Stimulated activated CD4-positive, alpha-beta T cell treated with anti-CD3 and anti-CD28 coated beads, Interleukin-1b, Interleukin-23, amount 100 ng/mL, for 1 hour (primary cell): ENCODE measurements at places on chromosomes 2 and 18.

DNA sequence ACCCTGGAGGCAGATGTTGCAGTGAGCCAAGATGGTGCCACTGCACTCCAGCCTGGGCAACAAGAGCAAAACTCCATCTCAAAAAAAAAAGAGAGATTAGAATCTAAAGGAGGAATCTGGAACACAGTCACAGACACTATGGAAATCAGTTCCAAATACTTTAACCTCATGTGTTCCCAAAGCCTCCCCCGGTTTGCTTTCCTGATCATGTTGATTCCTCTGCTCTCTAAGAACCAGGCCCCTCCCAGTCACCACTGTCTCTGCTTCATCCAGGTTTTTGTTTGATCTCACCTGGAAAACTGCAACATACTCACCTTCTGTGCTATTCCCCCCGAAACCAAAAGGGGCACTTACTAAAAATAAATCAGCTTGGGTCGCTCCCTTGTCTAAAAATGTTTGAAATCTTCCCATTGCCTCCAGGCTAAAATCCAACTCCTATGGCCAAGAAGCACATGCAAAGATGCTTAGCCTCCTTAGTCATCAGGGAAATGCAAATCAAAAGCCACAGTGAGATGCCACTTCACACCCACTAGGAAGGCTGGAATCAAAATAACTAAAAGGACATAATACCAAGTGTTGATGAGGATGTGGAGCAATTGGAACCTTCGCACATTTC is 6.2 kb upstream of the NEU2 start:
- DNase-seq: no peak

- no peak for DNase-seq
Observed at GRCh38 chr2:217370391-217370790, 510.5 kb upstream of the TNP1 start.

- peak; percentile 53 for DNase-seq
Observed at GRCh38 chr2:223837287-223838061, at the start of gene AP1S3. Gene AP1S3 (minus strand): TSS chr2:223837582. CDS start chr2:223837450, 132 bp downstream.

- no peak for DNase-seq
Observed at GRCh38 chr2:231934441-231935206, 8.4 kb upstream of the NPPC start.

GRCh38 chr18:40470723-40471122 is 1484.3 kb upstream of the PIK3C3 start:
- DNase-seq: no peak

- DNase-seq: no peak
Observed at GRCh38 chr2:105518897-105519296, 120.0 kb upstream of the FHL2 start.

GRCh38 chr2:105770149-105770548 is 25.4 kb downstream of the NCK2 start:
- no peak for DNase-seq

- no peak for DNase-seq
Observed at GRCh38 chr2:121907928-121908327, 152.5 kb downstream of the TSN start.

DNA sequence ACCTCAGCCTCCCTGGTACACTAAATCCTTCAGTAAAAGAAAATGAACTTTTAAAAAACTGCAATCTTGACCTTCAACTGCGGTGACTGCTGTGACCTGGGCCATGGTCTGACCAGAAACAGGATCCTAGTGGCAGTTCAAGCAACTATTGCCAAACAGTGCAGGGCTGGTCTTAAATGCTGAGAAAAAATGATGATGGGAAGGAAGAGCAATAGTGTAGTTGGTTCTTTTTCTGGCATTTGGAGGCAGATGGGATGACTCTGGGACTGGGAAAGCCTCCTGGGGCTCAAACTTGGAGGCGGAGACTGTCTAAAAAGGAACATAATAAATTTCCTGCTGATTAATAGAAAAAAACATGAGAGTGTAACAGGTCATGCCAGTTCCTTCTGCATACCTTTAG is 45.4 kb downstream of the CHN1 start:
- DNase-seq: no peak

- DNase-seq: no peak
Observed at GRCh38 chr2:169365029-169365480, 2.7 kb upstream of the LRP2 start.

- DNase-seq: no peak
Observed at GRCh38 chr2:177675825-177676224, 283.3 kb downstream of the AGPS start.

- no peak for DNase-seq
Observed at GRCh38 chr2:234459401-234460009, 37.4 kb downstream of the ARL4C start.

DNA sequence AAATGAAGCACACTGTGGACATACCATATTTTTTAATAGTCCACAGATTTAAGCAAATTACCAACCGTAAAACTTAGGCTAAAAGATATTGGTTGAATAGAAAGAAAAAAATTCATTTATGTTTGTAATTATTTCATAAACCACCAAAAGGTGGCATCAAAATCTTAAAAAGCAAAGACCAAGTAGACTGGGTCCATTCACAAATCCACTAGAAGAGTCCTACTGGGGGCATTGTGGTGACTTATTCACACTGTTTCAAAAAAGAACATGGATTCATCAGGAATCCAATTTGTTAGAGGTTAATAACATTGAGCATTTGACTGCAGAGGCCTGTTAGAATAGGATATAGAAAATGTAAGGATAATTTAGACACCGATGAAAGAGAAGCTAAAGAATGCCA is 194.9 kb upstream of the KYNU start:
- no peak for DNase-seq

DNA sequence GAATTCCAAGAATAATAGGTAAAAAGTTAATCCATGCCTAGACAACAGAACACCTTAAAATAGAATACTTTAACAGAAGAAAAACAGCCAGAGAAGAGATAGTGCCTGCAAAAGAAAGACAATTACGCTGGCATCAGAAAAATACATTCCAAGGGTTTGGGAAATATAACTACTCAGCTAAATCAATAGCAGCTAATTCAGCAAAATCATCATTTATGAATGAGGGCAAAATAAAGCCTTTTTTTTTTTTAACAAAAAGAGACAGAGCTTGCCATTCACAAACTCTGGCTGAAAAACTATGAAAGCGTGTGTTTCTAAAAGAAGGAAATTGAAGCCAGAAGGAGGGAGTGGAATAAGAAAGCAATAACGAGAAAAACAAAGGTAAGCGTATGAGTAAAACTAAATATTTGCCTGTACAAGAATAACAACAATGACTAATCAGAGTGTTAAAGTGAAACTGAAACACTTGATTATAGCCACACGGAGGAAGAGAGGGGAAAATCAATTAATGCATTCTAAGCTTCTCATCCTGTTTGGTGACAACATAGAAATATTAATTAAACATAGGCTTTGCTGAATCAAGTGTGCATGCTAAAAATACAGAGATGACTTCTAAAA is 90.2 kb downstream of the EHD3 start:
- DNase-seq: no peak

- DNase-seq: no peak
Observed at GRCh38 chr2:5976531-5977065, 284.4 kb downstream of the SOX11 start.

GRCh38 chr18:66461344-66461743 is 142.5 kb downstream of the CDH19 start:
- no peak for DNase-seq

DNA sequence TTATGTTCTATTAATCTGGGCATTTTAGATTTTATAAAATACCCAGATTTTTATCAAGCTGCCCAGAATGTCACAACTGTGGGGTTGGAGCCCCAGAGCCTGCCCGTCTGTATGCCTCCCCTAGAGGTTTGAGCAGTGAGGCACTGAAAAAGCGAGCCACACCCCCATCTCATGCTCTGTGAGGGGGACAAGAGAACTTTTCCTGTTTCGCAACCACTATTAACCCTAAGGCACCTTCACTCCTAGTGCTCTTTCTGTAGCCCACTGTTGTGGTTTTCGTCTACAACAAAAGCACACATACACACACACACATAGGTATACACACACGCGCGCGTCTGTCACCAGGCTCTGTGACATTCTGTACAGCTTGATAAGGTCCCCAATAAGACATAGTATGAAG is 38.0 kb downstream of the DCDC2C start:
- DNase-seq: no peak

DNA sequence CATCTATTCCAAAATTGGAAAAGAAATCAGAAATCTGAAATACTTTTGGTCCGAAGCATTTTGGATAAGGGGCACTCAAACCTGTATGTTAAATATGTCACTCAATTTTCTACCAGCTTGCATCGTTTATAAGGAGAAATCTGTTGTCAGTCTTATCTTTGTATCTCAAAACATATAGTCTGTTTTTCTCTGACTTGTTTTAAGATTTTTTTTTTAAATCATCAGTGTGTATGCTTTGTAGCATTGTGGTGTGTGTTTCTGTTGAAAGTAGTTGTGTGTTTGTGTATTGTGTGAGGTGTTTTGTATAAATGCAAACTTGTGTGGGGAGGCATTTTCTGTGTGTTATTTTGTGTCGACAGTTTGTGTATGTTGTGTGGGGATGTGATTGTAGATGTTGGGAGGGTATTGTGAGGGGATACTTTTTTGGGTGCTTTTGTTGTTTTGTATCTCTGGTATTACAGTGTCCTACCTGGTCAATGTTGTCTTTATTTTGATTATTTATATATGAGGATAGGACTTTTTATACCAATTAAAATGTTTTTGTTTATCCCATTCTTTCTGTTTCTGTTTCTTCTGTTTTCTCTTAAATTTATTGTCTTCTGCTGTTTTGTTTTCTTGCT is 30.9 kb downstream of the SMCHD1 start:
- DNase-seq: no peak

DNA sequence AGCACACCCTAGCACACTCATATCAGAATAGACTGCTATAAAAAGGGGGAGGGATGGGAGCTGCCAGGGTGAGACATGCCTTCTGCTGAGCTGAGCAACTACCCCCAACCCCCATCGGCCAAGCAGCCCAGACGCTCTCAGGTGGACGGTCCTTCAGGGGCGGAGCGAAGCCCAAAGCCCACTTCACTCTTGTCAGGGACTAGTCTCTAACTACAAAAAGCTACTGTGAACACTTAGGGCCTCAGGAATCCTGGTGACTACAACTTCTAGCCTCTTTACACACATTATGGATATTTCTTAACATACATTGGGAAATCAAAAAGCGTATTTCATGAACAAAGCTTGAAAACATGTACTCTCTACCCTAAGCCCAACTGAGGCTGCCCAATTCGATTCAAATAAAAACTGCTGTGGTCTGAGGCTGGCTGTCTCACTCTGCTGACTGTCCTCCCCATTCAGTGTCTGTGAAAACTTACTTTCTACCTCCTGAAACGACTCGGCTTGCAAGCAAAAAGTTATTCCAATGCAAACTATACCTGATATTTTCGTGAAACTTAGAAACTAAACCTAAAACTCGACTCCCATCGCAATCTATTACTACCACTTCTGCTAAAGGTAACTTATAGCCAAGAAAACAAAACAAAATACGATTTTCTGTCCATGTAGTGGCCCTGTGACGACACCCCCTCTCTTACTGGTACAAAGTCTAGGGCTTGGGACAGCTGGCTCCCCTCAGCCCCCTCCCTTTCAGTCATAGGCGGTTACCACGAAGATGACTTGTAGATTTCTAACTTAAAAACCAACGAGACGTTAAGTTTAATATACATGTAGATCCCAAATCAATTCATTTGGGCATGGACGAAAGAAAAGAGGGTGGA is 1.2 kb downstream of the SERTAD2 start:
- no peak for DNase-seq

DNA sequence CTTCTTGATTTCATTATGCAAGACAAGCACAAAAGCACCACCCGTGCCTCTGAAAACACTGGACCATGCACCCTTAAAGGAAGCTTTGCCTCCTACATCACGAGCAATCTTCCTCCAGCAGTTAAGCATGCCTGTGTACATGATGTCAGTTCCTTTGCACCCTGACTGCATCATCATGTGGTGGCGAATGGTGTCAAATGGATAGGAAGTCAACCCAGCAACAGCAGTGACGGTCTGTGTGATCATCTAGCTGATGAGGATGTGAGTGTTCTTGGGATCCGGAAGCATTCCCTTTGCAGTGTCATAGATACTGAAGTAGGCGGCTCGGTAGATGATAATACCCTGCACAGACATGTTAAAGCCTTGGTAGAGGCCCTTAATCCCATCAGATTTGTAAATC is 240.7 kb upstream of the FAM98A start:
- DNase-seq: no peak

DNA sequence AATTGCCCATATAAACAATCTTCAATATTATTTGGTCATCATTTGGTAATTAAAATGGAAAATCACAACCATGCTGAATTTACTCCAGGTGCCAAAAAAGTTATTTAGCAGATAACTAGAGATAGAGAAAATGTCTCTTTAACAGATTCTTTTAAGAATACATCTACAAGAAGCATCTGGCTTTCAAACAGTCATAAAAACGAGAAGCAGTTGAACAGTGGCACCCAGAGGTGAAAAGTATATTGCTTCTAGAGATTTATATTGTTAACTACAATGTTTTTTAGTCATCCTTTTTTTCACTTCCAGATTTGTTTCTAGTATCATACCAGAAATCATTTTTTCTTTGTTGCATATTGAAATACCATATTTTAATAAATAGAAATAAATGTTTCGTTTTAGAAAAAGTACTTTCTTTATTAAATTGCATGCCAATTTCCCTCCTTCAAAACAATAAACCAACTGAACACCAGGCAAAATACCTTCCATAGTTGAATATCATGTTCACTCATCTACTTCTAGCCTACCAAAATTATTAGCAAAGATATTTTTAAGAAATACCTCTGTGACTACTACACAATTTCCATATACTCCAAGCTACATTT is 65.4 kb upstream of the HNRNPA3 start:
- no peak for DNase-seq

- no peak for DNase-seq
Observed at GRCh38 chr2:1294900-1295299, 118.4 kb upstream of the TPO start.

GRCh38 chr2:15725782-15726112 is 134.1 kb downstream of the DDX1 start:
- DNase-seq: no peak

GRCh38 chr2:47629501-47630460 is 153.2 kb upstream of the MSH6 start:
- no peak for DNase-seq

DNA sequence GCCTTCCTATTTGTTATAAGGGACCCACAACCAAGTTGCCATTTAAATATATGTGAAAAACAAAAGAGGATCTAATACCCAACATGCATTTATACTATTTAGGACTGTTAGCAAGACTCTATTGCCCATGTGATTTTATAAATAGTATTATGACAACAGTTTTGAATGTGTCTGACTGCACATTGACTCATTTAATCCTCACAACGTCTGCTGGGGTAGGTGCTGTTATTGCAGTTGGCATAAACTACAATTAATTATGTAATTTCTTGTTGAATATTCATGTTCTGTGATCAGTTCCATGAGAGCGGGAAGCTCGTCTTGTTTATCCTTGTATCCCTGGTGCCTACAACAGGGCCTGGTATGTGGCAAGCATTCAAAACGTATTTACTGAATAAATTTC is 53.7 kb downstream of the SH2D6 start:
- no peak for DNase-seq

DNA sequence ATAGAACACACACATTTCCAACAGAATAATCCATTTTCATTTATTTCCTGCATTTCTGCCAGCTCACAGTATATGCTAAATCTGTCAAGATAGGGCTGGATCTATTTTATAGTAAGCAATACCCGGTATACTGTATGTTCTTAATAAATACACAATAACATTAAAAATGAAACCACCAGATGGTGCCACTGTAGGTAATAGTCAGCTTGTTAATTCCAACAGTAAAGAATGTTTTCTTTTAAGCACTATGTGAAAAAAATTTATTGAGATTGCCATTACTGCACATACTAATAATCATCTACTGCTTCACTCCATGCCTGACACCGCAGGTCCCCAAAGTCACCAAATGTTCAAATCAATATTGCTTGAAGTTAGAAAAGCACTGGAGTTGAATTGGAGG is 131.5 kb upstream of the PGAP1 start:
- no peak for DNase-seq
